ENCODE measurements at places on chromosomes 1 and 21.

- H3K4me3 ChIP-seq = no peak overlapping the region
- no peak for DNase-seq
- no peak overlapping the region for H3K27ac ChIP-seq
- no peaks in the 10 kb centered on the region for H3K36me3 ChIP-seq
Measured at GRCh38 chr1:186834399-186834958, 5.7 kb downstream of the PLA2G4A start.

DNA sequence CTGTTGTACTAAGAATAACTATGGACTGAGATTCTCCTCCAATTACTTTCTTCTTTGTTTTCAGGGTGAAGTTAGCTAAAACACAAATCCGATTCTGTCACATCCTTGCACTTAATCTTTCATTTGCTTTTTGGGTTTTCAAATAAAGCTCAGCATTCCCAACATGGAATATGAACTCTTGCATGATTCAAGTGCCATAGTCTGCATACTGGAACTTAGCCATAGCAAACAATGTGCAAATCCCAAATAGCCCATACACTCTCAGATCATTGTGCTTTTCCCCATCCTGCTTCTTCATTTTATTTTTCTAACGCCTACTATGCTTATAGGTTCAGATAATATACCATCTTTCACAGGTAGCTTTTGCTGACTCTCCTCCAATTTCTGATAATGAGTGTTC, 455.8 kb upstream of the PRMT6 start:
- no peaks in the 10 kb centered on the region for H3K27me3 ChIP-seq
- no peaks in the 10 kb centered on the region for H3K4me1 ChIP-seq
- no peaks in the 10 kb centered on the region for H3K36me3 ChIP-seq
- DNase-seq = no peak

DNA sequence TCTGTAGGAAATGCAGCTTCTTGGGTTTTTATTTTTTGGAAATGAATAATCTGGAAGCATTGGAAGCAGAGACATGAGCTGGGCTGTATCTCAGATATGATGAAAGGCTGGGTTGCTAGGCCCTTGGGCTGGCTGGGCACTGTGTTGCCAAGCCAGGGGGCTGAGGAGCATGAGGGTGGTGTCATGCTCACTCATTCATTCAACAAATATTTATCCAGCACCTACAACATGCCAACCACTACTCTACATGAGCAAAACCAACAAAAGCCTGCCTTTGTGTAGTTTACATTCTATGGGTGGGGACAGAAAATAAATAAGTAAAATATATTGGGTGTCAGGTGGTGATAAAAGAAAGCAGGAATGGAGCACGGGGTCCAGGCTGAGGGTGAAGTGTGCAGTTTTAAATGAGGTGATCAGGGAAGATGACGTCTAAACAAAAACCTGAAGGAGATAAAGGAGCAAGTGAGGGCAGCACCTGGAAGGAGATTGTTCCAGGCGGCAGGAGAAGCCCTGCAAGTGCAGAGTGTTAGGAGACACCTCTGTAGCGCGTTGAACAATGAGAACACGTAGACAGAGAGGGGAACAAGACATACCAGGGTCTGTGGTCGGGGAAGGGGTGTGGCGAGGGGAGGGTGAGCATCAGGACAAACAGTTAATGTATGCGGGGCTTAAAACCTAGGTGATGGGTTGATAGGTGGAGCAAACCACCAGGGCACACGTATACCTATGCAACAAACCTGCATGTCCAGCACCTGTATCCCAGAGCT, 10.9 kb downstream of the TAGLN2 start:
- no peak for DNase-seq
- no peaks in the 10 kb centered on the region for H3K27me3 ChIP-seq
- no peak overlapping the region for H3K4me3 ChIP-seq
- H3K4me1 ChIP-seq = peaks cover 70% of the 10 kb centered on the region
- peaks cover 50% of the 10 kb centered on the region for H3K36me3 ChIP-seq

DNA sequence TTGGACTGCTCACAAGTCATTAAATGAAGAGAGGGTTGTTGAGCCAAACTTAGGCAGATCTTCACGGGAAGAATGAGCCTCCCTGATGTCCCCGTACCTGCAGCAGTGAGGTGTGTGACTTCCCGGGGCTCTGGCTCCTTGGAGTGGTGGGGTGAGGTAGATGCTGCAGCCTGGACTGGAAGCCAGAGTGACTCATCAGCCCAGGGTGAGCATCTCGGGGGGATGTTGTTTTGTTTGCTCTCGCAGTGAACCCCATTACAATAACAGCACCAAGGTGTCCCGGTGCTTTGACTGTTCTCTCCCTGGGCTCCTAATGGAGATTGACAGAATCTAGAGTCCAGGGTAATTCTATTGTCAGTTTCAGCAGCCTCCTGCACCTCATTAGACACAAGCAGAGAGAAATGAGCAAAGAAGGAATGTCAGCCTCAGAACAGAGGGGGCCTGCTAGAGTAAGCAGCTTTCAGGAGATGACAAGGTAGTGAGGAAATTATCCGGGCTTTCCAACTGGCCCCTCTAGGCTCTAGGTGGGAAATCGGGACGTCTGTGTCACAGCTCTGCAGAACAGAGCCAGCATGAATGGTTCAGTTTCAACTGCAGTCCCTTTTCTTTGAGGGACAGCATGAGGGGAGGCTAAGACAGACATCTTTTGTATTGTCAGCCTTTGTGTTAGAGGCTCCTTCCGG, 36.0 kb upstream of the LRRN2 start:
- DNase-seq = no peak
- peaks cover 6% of the 10 kb centered on the region for H3K27me3 ChIP-seq
- H3K4me1 ChIP-seq = no peaks in the 10 kb centered on the region
- H3K36me3 ChIP-seq = no peaks in the 10 kb centered on the region
- H3K4me3 ChIP-seq = no peak overlapping the region

DNA sequence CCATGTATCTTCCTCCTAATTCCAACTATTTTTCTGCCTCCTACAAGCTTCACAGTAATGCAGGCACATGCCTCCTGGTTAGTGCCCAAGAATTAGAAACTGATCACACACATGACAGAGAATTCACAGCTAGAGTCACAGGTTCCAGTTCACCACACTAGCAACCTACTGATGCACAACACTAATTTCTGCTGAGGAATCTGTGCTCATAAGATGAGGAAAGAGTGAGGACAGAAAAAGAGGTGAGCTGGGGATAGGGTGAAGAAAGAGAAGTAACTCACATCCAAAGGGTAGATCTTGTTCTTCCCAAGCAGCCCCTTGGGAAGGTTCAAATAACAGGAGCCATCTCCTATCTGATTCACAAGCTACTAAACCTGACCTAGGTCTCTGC, 61.3 kb downstream of the PUM1 start:
- H3K4me3 ChIP-seq = no peak overlapping the region
- H3K4me1 ChIP-seq = peaks cover 58% of the 10 kb centered on the region
- peak overlapping the region; percentile 76 for H3K27ac ChIP-seq
- H3K27me3 ChIP-seq = no peaks in the 10 kb centered on the region
- no peak for DNase-seq

- no peak for DNase-seq
- peak overlapping the region; percentile 71 for H3K4me3 ChIP-seq
- peaks cover 9% of the 10 kb centered on the region for H3K4me1 ChIP-seq
- H3K27me3 ChIP-seq = peaks cover 42% of the 10 kb centered on the region
Measured at GRCh38 chr1:19665496-19666465, 1.1 kb downstream of the HTR6 start.

GRCh38 chr1:200739702-200740570, 1.2 kb downstream of the CAMSAP2 start:
- H3K4me3 ChIP-seq = peak overlapping the region; percentile 73
- peaks cover 3% of the 10 kb centered on the region for H3K36me3 ChIP-seq
- DNase-seq = no peak
- peak overlapping the region; percentile 34 for H3K27ac ChIP-seq
- peaks cover 9% of the 10 kb centered on the region for H3K27me3 ChIP-seq
